ENCODE measurements at places on chromosomes 2 and 18.

GRCh38 chr2:26300234-26300925 is 45.6 kb upstream of the SELENOI start:
- DNase-seq, result no peak

GRCh38 chr2:136381245-136381644 is 263.3 kb upstream of the CXCR4 start:
- no peak for DNase-seq

GRCh38 chr2:241029599-241030332 is 31.3 kb downstream of the SNED1 start:
- no peak for DNase-seq

DNA sequence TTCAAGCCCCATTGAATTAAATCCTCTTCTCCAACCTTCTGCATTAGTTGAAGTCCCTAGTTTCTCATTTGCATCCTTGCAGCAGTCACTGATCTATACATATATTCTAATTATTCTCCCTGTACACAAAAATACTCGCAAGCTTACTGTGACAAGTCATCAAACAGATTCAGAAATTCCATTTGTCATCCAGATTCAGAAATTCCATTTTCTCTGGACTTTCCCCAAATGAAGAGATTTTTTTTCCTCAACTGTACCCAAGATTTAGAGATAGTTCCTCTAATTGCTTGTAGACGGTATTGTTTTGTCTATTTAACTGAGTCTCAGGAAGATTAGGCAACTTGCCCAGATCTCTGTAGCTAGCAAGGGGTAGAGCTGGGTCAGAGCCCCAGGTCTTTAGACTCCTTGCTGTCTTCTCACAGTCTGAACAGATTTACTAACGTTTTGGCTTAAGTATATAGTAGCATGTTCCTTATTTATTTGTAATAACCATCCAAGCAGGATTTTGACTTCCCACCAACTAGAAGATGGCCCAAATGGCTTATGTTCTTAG is 34.2 kb downstream of the RAB12 start:
- no peak for DNase-seq

Data from activated B cell treated with CpG ODN at 0.5 μM for 24 hours (primary cell).